ENCODE measurements at places on chromosomes 4 and X. TPM values are rescaled to one million over a fixed set of nuclear protein-coding genes. Genes with fewer than 3 reads are reported as not detected.

DNA sequence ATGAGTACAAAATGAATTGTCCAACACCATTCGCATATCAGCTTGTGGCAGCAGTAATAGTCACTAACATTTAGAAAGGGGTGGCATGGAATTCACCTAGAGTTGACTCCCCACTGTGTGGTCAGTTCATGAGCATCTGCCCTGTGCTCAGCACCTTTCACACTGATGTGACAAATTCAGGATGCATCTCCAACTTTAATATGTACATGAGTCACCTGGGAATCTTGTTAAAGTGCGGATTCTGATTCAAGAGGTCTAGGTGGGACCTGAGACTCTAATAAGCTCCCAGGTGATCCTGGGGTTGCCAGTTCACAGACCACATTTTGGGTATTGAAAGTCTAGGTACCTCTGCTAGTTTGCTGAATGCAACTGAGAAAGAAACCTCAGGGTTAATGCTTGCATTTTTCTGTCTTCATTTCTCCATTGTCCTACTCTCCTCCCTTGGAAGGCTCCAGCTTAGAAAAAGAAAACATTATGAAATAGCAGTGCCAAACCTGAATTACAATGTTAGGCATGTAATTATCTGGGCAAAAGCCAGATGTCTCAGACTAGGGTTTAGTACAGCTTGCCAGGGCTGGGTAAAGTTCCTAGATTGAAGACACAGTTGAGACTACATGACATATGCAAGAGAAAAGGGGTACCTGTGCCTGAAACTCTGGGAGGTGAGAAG lies 32.7 kb downstream of the TMSB4X start:
- no peak for DNase-seq

GRCh38 chr4:107008115-107008514 lies 28.0 kb downstream of the DKK2 start:
- DNase-seq = no peak

DNA sequence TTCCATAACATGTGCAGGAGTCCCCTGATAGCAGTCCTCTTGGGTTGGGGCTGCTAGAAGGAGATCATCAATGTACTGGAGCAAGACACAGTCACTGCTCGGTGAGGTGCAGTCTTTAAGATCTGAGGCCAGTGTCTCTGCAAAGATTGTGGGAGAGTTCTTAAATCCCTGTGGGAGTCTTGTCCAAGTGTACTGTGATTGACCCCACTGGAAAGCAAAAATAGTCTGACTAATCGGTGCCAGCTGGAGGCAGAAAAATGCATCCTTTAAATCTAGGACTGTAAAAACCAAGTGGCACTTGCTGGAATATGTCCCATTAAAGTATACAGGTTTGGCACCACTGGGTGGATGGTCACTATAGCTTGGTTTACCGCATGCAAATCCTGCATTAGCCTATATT lies 31.1 kb downstream of the SULT1E1 start:
- DNase-seq = no peak

- no peak for DNase-seq
Observed at GRCh38 chrX:74015379-74016019, 288.5 kb upstream of the ZCCHC13 start.

DNA sequence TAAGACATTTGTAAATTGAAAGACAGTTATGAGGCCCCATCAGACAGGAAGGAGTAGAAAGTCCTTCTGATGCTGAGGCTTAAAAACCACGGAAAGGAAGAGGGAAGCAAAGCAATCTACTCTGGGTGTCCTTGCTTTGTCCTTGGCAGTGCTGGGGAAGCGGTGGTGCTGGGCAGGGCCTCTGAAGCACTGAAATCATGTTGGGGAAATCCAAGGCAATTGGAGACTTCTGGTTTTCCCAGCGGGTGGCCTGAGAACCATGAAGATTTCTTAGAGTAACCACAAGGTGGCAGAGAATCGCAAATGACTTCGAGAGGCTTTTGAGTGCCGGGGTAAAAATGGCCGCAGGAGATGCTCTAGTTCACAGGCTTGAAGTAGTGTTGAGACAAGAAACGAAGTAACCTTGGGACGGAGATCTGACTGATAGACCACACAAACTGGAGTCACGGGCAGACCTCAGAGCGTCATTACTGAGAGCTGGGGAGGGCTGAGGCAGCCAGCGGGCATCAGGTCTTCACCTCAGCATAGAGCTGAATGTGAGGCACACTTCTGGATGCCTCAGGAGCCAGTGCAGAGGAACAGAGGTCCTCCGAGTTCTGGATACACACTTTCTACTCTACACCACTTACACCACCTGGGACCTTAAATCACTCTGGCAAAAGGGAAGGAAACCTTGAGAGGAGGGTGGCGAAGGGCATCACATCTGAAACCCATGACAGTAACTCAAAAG lies 130.7 kb upstream of the GPRIN3 start:
- no peak for DNase-seq

- no peak for DNase-seq
Observed at GRCh38 chrX:153057281-153057680, 1.0 kb downstream of the PNMA3 start.

- no peak for DNase-seq
Observed at GRCh38 chr4:168924667-168925066, 85.4 kb downstream of the CBR4 start.

GRCh38 chr4:76850010-76850441 lies 47.9 kb downstream of the SOWAHB start:
- no peak for DNase-seq

GRCh38 chr4:17010426-17011087 lies 112.1 kb upstream of the LDB2 start:
- no peak for DNase-seq

Gene ZNF732
- total RNA-seq = 0.35 TPM

Gene ASMT
- total RNA-seq = 0.60 TPM

Gene STK32B
- 2.9 TPM for total RNA-seq

Gene VEGFD
- 2.6 TPM for total RNA-seq
